Fibroblast of lung (primary cell): ENCODE measurements at places on chromosomes 5 and 9. TPM values are rescaled to one million over a fixed set of nuclear protein-coding genes. Genes with fewer than 3 reads are reported as not detected.

Gene ANKRD31
- total RNA-seq, result 0.26 and 0.33 TPM in 2 replicates

Gene MZB1
- 0.17 TPM in 1 of 2 replicates, not detected in the other for total RNA-seq

Gene C9orf72
- total RNA-seq, result 4.1 and 4.5 TPM in 2 replicates

Gene EQTN
- total RNA-seq, result not detected in 2 replicates

Gene PLCXD3
- 0.26 and 1.3 TPM in 2 replicates for total RNA-seq

Gene SPOCK1
- total RNA-seq, result 11.1 and 30.3 TPM in 2 replicates

Gene ADCY2
- under 0.01 and 0.26 TPM in 2 replicates for total RNA-seq

Gene GFI1B
- under 0.01 TPM in 1 of 2 replicates, not detected in the other for total RNA-seq

Gene HMGCS1
- 93.2 and 253 TPM in 2 replicates for total RNA-seq

Gene IL31RA
- 2.1 and 2.6 TPM in 2 replicates for total RNA-seq

Gene SLC1A3
- total RNA-seq, result 3.1 and 3.3 TPM in 2 replicates

Gene C5
- total RNA-seq, result 7.3 and 8.2 TPM in 2 replicates

DNA sequence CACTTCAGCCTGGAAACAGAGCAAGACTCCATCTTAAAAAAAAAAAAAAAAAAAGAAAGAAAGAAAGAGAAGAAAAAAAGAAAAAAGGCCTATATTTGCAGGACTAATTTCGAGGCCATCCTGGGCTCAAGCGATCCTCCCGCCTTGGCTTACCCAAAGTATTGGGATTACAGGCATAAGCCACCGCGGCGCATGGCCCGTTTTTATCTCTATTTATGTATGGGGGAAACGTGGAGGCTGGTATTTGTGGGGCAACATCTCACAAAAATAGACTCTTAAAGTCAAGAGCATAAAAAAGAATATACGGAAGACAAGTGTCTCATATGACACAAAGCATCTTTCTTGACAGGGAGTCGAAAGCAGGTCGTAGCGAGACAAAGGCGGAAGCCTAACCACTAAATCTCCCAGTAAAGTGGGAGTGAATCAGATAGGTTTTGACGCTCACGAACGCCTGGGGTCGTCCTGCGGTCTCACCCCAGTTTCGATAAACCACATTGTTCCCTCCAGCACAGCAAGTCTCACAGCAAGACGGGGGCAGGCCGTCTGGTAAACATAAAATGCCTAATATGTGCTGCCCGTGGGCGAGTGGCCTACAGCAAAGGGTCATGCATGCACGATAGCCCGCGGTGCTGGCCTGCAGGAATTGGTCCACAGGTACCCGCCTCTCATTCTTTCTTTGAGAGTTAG is 1.8 kb upstream of the TRIM41 start:
- no peaks in the 10 kb centered on the region for H3K36me3 ChIP-seq
- DNase-seq, result no peak
- no peak overlapping the region for H3K27ac ChIP-seq
- H3K4me3 ChIP-seq, result no peak overlapping the region
- H3K4me1 ChIP-seq, result peaks cover 11% of the 10 kb centered on the region

GRCh38 chr5:67617051-67617450 is 420.5 kb upstream of the CD180 start:
- H3K4me1 ChIP-seq, result no peaks in the 10 kb centered on the region
- no peak overlapping the region for H3K4me3 ChIP-seq
- no peak for DNase-seq
- no peaks in the 10 kb centered on the region for H3K27me3 ChIP-seq
- H3K27ac ChIP-seq, result no peak overlapping the region

- no peaks in the 10 kb centered on the region for H3K36me3 ChIP-seq
- H3K4me3 ChIP-seq, result no peak overlapping the region
- H3K27me3 ChIP-seq, result no peaks in the 10 kb centered on the region
- H3K27ac ChIP-seq, result no peak overlapping the region
These were observed 478.9 kb downstream of the PSAT1 start for GRCh38 chr9:78775696-78776295.

- no peak overlapping the region for H3K4me3 ChIP-seq
- H3K27ac ChIP-seq, result no peak overlapping the region
- DNase-seq, result no peak
- H3K27me3 ChIP-seq, result no peaks in the 10 kb centered on the region
These were observed 1544.2 kb upstream of the CDH6 start for GRCh38 chr5:29649321-29649720.

- H3K27ac ChIP-seq, result no peak overlapping the region
- H3K27me3 ChIP-seq, result no peaks in the 10 kb centered on the region
- no peak overlapping the region for H3K4me3 ChIP-seq
- H3K4me1 ChIP-seq, result no peaks in the 10 kb centered on the region
These were observed 25.7 kb upstream of the CHD1 start for GRCh38 chr5:98954392-98955028.

GRCh38 chr9:111533099-111533790 is 8.3 kb downstream of the ZNF483 start:
- no peaks in the 10 kb centered on the region for H3K36me3 ChIP-seq
- DNase-seq, result peak; percentile 6
- no peaks in the 10 kb centered on the region for H3K4me1 ChIP-seq

GRCh38 chr5:76717222-76718083 is 1.5 kb downstream of the F2R start:
- no peak for DNase-seq
- H3K27me3 ChIP-seq, result no peaks in the 10 kb centered on the region
- H3K4me3 ChIP-seq, result peak overlapping the region; percentile 92

DNA sequence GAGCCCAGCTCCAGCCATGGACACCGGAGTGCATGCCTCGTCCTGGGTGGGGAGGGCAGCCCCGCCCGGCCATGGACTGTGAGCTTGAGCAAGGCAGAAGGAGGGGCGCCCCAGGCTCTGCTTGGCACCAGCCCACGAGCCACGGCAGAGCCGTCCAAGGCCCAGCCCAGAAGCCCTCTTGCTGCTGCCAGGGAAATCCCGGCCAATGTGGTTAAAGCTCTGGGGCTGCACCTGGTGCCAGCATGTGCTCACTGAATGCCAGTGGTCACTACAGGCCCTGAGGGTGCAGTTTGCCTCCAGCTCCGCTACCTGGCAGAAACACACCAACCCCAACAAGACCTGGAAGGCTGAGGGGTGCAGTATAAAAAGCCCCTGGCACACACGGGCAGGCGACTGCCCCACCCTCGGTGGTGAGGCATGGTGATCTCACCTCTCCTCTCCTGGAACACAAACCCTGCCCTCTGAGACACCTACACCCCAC is 11.8 kb downstream of the BRD3 start:
- no peak overlapping the region for H3K27ac ChIP-seq
- DNase-seq, result peak; percentile 75
- H3K27me3 ChIP-seq, result no peaks in the 10 kb centered on the region
- H3K4me3 ChIP-seq, result no peak overlapping the region
- H3K4me1 ChIP-seq, result peaks cover 10% of the 10 kb centered on the region

GRCh38 chr9:27078685-27079084 is 30.3 kb upstream of the TEK start:
- no peaks in the 10 kb centered on the region for H3K4me1 ChIP-seq
- DNase-seq, result no peak
- H3K27ac ChIP-seq, result no peak overlapping the region

DNA sequence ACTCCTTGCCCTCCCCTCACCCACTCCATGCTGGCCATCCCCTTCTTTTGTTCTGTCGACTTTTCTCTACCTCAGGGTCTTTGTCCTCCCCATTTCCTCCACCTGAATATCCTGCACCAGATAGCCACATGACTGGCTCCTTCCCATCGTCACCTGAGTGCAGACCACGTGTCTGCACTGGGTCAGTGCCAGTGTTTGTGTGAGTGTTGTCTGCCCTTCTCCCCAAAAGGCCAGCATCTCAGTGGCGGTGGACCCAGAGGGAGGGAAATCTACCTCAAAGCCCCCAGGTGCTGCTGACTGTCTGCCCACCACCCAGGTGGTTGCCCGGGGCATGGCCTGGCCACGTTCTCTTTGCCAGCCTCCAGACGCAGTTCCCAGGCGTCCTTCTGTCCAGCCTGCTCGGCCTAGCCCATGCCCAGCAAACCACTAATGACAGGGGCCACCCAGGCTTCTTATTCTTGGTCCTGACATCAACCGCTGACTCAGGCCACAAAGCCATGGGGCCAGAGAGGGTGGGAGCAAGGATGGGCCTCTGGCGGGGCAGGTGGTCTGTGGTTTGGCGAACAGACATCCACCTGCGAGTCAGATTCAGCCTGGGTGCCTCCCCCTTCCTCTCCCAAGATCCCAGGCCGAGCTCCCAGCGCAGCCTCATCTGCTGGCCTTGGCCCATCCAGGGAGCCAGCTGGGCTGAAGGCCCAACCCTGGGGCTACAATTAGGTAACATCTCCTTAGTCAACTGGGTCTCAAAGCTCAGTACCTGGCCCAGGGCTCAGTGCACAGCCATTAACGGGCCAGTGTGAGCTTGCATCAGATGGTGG is 5.5 kb upstream of the NINJ1 start:
- DNase-seq, result no peak
- no peaks in the 10 kb centered on the region for H3K36me3 ChIP-seq
- H3K27me3 ChIP-seq, result no peaks in the 10 kb centered on the region
- peaks cover 4% of the 10 kb centered on the region for H3K4me1 ChIP-seq

DNA sequence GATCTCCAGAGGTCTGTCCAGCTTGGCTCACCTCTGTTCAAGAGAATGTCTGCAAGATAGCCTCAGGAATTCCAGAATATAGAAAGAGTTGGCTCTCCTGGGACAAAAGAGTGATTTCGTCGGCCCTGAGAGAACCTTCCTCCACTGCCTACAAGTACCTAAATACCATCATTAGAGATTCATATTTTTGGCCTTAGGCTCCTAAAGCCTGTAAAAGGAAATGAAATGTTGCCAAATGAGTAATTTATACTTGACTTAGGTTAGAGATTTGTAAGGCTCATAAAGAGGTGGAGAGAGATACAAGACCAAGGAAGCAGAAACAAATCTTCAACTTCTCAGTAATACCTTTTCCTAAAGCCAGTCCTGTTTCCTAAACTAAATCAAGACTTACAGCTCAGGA is 146.2 kb downstream of the CCDC192 start:
- H3K36me3 ChIP-seq, result no peaks in the 10 kb centered on the region
- no peak overlapping the region for H3K4me3 ChIP-seq
- H3K27me3 ChIP-seq, result no peaks in the 10 kb centered on the region
- no peak overlapping the region for H3K27ac ChIP-seq
- no peak for DNase-seq

- H3K27me3 ChIP-seq, result no peaks in the 10 kb centered on the region
- peaks cover 13% of the 10 kb centered on the region for H3K4me1 ChIP-seq
- H3K4me3 ChIP-seq, result no peak overlapping the region
- H3K27ac ChIP-seq, result no peak overlapping the region
- DNase-seq, result no peak
- no peaks in the 10 kb centered on the region for H3K36me3 ChIP-seq
These were observed 198.8 kb downstream of the MAPKAP1 start for GRCh38 chr9:125508249-125508648.

GRCh38 chr5:172420235-172420939 is 33.9 kb downstream of the SH3PXD2B start:
- peak overlapping the region; percentile 40 for H3K27ac ChIP-seq
- H3K36me3 ChIP-seq, result no peaks in the 10 kb centered on the region
- H3K27me3 ChIP-seq, result no peaks in the 10 kb centered on the region
- peak; percentile 98 for DNase-seq
- no peak overlapping the region for H3K4me3 ChIP-seq

DNA sequence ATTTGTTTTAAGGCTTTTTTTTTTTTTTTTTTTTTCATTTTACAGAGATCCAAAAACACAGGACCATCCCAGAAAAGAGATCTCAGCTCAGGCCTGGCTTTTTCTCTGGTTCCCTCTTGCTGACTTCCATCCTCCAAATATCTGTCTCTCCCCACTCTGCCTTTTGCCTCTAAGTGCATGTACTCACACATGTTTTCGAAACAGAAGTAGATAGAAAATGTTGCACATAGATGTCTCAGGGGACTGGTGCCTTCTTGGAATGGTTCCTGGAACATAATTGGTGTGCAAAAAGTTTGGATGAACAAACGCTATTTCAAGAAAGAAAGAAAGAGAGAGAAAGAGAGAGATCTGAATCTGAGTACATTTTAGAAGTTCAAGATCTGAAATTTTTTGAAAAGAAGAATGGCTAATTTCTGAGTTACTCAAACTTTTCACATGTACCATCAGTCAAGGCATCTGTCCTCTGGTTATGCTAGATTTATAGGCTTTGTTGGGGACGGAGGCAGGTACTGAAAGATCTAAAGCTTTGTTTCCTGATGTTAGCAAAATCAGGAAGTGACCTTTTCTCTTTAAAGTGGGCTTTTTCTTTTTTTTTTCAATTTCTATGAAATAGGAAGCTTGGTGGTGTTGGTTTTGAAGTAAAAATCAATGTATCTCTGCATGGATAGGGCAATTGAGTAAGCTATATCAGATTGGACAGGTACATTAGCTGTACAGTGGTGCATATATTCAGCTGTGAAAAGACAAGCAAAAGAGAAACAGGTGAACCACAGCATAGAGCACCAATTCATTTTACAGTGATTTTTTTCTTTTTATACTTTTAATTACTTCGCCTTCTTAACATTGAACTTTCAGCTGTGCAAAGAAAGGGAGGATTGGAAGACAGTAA is 8.5 kb upstream of the TNFSF8 start:
- no peak overlapping the region for H3K27ac ChIP-seq
- peak; percentile 54 for DNase-seq
- no peaks in the 10 kb centered on the region for H3K36me3 ChIP-seq
- H3K27me3 ChIP-seq, result no peaks in the 10 kb centered on the region
- H3K4me3 ChIP-seq, result no peak overlapping the region

GRCh38 chr5:80654054-80654390 is 430 bp upstream of the MSH3 start:
- DNase-seq, result no peak
- H3K4me3 ChIP-seq, result peak overlapping the region; percentile 74
- no peaks in the 10 kb centered on the region for H3K36me3 ChIP-seq
- H3K27ac ChIP-seq, result peak overlapping the region; percentile 75
- H3K27me3 ChIP-seq, result no peaks in the 10 kb centered on the region
- no peaks in the 10 kb centered on the region for H3K4me1 ChIP-seq

- no peaks in the 10 kb centered on the region for H3K27me3 ChIP-seq
- no peak overlapping the region for H3K4me3 ChIP-seq
- H3K4me1 ChIP-seq, result peaks cover 13% of the 10 kb centered on the region
- no peak for DNase-seq
- no peaks in the 10 kb centered on the region for H3K36me3 ChIP-seq
These were observed 15.1 kb downstream of the TCF7 start for GRCh38 chr5:134129411-134130238.

GRCh38 chr9:37370968-37371563 is 51.4 kb upstream of the GRHPR start:
- H3K4me3 ChIP-seq, result no peak overlapping the region
- no peak for DNase-seq
- H3K27ac ChIP-seq, result no peak overlapping the region
- no peaks in the 10 kb centered on the region for H3K27me3 ChIP-seq
- no peaks in the 10 kb centered on the region for H3K4me1 ChIP-seq
- no peaks in the 10 kb centered on the region for H3K36me3 ChIP-seq

GRCh38 chr5:39794513-39795210 is 369.9 kb upstream of the DAB2 start:
- H3K27ac ChIP-seq, result no peak overlapping the region
- DNase-seq, result peak; percentile 28
- H3K4me1 ChIP-seq, result no peaks in the 10 kb centered on the region
- H3K27me3 ChIP-seq, result no peaks in the 10 kb centered on the region
- H3K36me3 ChIP-seq, result no peaks in the 10 kb centered on the region

GRCh38 chr9:68629042-68629441 is 76.0 kb upstream of the PIP5K1B start:
- H3K4me3 ChIP-seq, result no peak overlapping the region
- no peak for DNase-seq
- peaks cover 2% of the 10 kb centered on the region for H3K27me3 ChIP-seq
- H3K4me1 ChIP-seq, result no peaks in the 10 kb centered on the region
- H3K36me3 ChIP-seq, result no peaks in the 10 kb centered on the region
